Tibial artery (tissue), 4 donors: ENCODE measurements at places on chromosomes 1 and 21.

DNA sequence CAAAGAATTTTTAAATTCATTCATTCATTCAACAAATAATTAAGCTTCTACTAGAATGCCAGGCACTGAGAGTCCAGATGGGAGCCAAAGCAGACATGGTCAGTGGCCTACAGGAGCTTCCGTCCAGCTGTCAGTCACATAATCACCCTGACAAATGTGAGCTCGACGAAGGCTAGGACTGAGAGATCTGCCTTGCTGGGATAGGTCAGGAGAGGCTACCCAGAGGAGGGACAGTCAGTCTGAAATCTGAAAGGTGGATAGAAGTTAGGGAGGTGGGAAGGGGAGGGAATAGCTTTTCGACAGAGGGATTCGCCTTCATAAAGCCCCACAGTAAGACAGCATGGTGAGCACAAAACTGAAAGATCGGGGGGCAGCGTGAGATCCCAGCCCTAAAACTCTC is 8.3 kb downstream of the EPHX1 start:
- no peak for DNase-seq

DNA sequence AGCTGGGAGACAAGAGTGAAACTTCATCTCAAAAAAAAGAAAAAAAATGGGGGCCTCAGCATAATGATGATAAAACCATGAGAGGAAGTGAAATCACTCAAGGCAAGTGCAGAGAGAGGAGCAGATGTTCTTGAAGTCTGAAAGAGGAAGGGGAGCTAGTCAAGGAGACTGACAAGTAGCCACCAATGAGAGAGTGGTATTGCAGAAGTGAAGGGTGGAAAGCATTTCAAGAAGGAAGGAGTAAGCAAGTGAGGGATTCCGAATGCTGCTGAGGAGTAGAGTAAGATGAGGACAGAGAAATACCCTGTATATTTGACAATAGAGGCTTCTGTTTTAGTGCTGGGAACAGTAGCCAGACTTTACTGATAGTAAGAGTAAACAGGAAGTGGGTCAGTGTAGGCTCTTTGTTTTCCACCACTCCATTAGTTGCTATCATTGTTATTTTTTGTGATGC is 2.9 kb downstream of the TATDN3 start:
- DNase-seq: no peak

DNA sequence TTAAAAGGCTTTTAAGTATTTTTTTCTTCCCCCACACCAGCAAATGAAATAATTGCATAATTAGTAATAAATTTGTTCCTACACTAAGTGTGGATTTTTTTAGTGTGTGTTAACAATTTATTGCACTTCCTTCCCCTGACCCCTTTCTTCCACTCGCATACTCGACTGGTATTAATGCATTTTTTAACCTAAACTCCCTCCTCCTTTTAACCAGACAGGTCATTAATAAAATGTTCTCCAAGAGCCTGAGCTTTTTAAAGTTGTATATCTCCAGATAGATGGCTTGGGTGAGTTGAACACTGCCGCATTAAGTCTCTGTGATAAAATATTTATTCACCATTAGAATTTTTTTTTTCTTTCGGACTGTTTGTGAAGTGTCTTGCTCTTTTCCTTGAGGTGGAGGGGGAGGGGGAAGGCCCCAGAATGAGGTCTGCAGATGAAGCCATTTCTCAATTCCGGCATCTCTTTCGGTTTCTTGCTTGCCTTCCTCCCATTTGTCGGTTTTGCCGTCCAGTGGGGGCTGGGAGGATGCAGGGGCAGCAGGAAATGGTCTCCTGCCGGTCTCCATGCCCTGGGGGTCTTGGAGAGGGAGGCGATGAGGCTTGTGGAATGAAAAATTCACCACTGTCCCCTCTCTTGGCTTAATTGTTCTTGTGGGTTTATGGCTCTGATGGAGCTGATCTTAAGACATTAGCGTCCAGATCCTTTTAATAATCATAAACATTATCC is 64.1 kb upstream of the ACTL8 start:
- DNase-seq: no peak

GRCh38 chr21:24844671-24845070 is 762.6 kb downstream of the MRPL39 start:
- no peak for DNase-seq

DNA sequence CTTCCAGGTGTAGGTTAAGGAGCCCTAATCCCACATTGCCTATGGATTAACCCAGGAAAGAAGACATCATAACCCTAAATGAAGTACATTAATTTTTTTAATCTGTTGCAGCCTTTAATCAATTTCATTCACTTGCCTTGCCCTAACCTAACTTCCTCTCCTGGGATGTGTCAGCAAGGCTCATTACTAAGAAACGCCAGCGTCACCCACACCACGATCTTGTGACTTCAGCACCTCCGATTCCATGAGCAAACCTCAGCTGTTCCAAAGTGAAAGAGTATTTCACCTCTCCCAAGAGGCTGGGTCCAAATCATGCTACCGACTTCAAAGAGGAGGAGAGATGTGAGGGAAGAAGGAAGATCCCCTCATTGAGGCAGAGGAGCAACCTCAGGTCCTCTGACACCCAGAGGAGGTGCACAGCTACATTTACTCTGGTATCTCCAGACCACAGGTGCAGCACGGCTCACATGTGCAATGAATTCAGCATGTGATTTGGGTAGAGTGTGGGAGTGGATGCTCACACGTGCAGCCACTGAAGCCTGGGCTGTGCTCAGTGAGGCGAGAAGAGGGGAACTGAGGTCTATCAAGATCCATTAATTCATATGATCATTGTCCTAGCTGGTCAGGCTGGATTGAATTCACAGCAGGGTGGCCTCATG is 134.1 kb downstream of the SLC30A10 start:
- DNase-seq: no peak

- DNase-seq: no peak
These were observed 8.4 kb downstream of the ATP1A4 start for GRCh38 chr1:160159846-160160245.

GRCh38 chr21:34085129-34085528 is 11.8 kb downstream of the MRPS6 start:
- no peak for DNase-seq

DNA sequence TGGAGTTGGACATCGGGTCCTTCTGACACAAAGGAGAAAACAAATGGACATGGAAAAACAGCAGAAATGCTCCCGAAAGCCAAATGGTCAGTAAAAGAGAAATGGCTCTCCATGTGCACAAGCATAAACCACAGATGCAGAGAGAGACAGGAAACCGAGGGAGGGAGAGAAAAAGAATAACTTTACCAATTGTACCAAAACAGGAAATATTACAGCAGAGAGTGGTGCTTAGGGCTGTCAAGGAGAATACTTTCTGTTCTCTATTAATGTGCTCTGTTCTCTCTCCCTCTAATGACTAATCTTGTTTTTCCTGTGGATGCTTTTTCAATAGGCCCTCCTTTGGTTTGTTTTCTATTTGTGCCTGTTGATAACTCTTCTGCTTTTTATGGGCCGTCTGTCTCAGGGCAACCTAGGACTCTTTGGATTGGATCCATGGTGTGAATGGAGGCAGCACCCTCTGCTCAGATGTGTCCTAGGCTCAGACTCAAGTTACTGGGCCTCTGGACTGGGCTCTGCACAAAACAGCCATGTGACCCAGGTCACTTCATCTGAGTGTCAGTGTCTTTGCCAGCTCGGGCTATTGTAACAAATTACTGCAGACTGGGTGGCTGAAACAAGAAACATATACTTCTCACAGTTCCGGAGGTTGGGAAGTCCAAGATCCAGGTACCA is 663.0 kb downstream of the NPHP4 start:
- DNase-seq: no peak
